ENCODE measurements at places on chromosomes 11 and 22.

DNA sequence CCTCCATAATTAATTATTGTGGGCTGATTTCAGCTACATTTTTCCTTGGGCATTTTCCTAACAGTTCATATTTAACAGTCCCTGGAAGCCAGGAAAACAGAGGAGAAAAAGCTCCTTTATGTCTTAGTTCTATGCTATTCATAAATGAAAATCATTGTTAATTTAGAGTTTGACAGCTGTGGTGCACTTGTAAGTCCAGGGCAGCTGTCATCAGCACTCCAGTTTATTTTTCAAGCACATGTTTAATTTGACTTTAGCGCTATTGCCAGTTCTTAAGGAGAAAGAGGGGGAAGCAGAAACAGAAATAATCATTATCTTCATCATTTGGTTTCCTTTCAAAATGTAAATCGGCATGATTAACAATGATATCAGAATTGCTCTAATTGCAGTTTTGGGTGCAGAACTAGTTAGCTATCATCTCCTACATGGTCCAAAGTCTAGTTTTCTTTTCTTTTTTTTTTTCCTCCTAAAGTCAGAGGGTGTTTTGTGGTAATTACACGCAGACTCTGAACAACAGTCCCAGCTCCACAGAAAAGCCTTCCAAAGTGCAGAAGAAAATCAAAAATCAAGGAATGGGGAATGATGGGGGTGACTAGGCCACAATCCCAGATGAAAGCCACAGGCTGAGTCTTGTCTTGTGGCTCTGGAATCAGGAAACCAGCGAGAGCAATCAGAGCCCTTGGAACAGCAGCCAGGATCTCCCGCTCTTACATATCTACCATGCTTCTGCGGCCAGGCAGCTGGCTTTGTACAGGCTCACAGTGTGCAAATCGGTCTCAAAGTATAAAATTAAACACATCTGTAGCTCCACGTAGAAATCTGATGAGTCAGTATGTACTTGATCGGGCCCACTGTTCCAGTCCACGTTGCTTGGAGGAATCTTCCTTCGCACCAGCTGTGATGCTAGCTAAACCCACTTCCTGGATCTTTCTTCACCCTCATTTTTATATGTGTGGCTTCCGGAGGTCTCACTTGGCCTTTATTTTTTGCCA is 91.9 kb downstream of the SPON1 start:
- DNase-seq, result no peak

- no peak for DNase-seq
Observed at GRCh38 chr22:31650391-31650790, 11.6 kb downstream of the PISD start.

GRCh38 chr22:39299829-39300178 is 19.6 kb downstream of the RPL3 start:
- DNase-seq, result no peak

- DNase-seq, result no peak
Observed at GRCh38 chr11:91947215-91947820, 277.3 kb upstream of the FAT3 start.

GRCh38 chr22:37370306-37370979 is 56.8 kb downstream of the ELFN2 start:
- DNase-seq, result no peak

DNA sequence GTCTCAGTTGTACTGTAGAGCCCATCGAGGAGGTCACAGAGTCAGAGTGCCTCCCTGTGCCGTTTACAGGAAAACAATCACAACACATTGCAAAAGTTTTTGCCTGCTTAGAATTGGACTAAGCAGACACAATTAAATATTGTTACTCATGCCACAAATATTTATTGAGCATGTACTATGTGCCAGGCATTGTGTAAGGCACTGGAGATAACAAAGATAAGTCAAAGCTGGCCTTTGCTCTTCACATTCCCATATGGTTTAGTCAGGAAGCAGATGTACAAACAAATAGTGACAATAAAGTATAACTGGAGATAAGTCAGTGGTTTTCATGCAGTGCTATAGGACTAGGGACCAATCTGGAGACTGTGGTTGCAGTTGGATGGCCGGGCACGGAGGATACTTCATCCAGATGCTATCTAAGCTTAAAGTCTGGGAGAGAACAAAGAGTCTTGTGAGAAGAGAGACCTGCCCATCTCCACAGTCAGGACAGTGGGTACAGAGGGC is 550.7 kb downstream of the INSC start:
- no peak for DNase-seq

GRCh38 chr11:21814169-21814568 is 378.7 kb upstream of the ANO5 start:
- no peak for DNase-seq

- DNase-seq, result no peak
Observed at GRCh38 chr22:41327124-41327523, 25.8 kb downstream of the ZC3H7B start.

GRCh38 chr11:7548659-7549274 is 35.0 kb downstream of the PPFIBP2 start:
- DNase-seq, result no peak

- DNase-seq, result no peak
Observed at GRCh38 chr11:12280838-12281565, 96.4 kb upstream of the PARVA start.

DNA sequence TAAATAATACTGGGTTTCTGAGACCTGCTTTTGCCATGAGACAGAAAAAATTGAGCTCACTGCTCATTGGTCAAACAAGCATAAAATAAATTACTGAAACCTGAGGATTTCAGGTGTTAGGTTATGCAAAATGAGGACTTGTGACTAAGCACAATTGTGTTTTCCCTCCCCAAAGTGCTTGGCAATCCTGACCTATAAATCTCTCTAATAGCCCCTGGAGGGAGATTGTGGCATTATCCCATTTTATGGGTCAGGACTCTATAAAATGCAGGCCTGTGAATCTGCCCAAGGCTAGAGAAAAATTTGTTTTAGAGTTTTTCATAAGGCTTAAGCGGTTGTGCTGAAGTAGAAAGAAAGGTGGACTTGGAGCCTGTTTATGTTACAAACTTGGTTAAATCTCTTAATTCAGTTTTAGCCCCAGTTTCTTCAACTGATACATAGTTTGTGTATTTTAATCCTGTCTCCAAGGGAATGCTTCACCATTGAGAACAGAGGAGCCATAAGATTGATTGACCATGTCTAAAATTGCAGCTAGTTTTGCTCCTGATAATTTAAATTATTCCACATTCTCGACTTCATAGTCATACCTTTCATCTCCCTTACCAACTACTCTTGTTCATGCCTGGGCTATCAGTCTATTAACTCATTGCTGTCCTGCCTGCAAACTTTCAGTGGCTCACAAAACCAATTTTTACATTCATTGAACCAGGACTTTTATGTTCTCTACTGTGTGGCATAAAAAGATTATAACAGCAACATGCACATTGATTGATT is 63.6 kb upstream of the LRRC4C start:
- no peak for DNase-seq

DNA sequence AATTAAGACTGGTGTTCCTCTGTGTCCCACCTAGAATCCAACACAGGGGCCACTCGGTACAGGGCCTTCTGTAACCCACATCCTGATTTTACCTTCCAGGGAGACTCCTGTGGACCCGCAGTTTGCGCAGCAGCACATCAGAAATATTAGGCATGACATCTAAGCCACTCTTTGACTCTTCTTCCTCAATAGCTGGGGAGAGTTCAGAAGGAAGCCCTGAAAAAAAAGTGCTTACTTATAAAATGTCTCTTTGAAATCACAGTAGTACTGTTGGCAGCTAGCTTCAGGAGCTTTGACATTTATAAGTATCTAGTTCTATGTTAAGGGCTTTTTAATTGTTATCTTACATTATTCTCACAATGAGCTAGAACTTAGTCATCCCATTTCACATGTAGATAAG is 41.2 kb upstream of the LYVE1 start:
- DNase-seq, result no peak

GRCh38 chr22:46545086-46545792 is 7.8 kb upstream of the CELSR1 start:
- no peak for DNase-seq

DNA sequence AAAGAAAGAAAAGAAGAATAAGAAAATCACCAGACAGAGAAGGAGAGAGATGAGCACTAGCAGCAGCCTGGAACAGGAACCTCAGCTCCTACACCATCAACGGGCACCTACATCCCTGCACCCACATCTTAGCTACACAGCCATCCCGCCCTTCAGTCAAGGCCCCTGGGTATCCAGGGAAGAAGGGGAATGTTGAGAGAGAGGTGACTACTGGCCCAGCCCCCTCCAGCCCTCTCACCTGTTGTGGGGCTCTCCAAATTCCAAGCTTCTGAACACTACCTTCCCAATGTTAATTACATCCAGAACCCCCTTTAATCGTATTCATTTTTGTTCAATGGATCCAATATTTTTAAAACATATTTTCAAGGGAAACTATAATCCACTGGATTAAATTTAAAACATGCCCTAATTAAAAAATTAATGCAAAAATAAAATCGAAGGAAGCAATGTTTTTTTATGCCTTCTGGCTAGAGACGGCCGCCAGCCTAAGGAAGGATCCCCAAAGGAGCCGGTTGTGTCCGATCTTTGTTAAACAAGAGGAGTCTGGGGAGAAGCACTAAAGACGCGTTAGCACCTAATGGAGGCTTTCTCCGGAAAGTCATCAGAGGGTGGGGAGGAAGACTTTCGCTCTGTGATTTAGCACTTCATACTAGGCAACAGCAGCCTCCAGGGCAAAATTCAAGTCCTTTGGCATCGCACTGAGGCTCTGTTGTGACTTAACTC is 9.5 kb downstream of the TPST2 start:
- DNase-seq, result no peak

DNA sequence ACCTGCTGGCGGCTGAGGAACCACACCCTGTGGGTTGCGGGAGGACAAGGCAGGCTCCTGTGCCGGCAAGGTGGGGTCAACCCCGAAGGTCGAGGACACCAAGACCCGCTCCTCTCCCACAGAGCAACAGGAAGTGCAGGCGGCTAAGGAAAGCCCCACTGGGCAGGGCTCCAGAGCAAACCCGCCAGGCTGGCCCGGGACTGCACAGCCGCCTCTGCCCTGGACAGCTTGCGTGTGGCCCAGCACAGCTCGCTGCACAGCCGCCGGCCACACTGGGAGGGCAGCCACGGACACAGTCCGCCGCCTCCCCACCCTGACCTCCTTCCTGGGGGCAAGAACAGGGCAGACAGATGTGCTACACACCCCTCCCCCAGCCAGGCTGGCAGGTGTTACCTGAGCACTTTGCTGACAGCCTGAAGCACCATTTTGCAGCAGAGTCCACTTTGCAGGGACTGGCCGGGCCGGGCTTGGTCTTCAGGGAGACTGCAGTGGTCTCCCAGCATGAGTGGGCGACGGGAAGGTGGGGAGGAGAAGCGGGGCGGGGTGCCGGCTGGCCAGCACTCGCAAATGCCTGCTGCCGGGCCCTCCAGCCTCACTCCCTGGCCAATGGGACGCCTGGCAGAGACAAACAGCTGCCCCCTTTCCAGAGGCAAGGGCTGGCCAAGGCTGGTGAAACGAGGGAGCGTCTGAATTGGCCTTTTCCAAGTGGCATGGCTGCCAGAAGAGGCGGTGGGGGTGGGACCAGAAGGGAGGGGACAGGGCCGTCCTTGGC is at the start of gene MOB2:
MOB2 (minus strand) TSS at position 726 of the 772 bp plus-strand sequence; CDS start at position 503, 223 bp downstream.
- DNase-seq, result no peak

GRCh38 chr11:71504531-71504930 is 22.5 kb upstream of the KRTAP5-7 start:
- DNase-seq, result no peak

DNA sequence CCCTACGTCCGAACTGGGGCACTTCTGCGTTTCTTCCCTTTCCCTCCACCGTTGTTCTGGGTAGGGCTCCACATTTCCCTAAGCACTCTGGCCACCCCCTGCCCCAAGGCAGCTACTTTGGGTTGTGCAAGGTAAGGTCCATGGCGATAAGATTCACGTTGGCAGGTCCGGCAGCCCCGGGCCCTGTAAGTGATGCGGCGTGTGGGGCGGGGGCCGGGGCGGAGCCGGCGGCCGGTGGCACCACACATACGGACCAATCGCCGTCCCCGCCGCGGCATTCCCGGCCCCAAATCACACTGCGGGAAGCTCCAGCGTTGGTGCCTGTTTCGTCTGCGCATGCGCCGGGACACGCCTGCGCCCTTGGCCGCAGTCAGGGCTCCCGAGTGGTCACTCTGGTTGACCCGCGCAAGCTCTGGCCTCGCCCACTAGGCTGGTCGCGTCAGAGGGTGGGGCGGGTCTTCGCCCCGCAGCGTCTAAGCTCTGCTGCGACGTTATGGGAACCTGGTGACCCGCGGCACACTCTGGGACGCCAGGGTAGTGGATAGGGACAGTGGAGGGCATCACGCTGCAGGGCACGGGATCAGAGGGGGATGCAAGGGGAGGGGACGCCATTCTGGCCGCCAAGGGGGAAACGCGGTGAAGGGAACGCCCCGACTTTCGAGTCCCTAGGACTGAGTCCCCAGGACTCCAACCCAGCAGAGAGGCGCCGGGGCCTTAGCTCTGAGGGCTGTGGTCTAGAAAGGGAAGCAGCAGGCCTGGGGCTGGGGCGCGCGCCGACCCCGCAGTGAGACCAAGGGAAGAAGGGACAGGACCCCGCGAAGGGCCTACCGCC is 1.6 kb downstream of the FADS1 start:
- DNase-seq, result no peak

GRCh38 chr11:926341-926916 is 759 bp downstream of the AP2A2 start:
- no peak for DNase-seq

GRCh38 chr11:73018856-73019255 is 123.3 kb downstream of the FCHSD2 start:
- no peak for DNase-seq

DNA sequence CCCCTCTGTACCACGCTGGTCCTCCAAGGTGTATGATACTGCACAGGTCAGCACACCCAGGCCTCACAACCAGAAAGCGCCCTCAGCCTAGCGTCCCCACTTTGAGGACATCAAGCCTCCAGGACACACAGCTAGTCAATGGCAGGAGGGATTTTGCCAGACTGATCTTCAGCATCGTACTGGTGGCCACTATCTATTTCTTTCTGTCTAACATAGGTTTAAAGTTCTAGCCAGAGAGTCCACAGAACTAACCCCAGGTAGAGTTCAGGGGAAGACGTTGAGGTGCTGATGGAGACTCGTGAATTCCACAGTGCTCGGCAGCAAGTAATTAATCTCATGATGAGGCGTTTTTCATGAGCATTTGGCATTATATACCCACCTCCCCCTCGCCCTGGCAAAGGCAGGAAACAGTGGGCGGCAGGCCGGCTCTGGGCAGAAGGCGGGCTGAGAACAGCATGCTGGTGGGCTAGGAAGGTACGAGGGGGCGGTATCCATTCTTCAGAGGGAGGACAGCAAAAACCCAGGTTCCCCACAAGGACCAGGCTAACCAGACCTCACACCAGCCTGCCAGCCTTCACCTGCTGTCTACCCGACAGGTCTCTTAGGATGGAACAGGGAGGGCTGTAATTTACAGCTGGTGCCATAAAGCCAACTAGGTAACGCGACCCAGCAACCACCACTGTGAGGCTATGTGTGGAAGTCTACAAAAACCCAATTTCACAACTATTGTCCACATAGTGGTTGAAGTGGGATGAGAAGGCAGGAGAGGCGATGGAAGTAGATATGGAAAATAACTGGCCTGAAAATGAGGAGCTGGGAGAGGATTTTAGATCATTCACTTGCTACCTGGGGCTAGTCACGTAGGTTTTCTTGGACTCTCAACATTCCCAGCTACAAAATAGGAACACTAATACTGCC is 18.5 kb downstream of the MYH9 start:
- DNase-seq, result peak; percentile 59

GRCh38 chr11:65698205-65698604 is 13.8 kb upstream of the KAT5 start:
- no peak for DNase-seq

- no peak for DNase-seq
Observed at GRCh38 chr11:59801981-59802638, 8.5 kb downstream of the MRPL16 start.
